Stimulated activated CD4-positive, alpha-beta T cell treated with anti-CD3 and anti-CD28 coated beads, Interleukin-2, amount 100 ng/mL, for 48 hours (primary cell): ENCODE measurements at places on chromosomes 11 and 22.

DNA sequence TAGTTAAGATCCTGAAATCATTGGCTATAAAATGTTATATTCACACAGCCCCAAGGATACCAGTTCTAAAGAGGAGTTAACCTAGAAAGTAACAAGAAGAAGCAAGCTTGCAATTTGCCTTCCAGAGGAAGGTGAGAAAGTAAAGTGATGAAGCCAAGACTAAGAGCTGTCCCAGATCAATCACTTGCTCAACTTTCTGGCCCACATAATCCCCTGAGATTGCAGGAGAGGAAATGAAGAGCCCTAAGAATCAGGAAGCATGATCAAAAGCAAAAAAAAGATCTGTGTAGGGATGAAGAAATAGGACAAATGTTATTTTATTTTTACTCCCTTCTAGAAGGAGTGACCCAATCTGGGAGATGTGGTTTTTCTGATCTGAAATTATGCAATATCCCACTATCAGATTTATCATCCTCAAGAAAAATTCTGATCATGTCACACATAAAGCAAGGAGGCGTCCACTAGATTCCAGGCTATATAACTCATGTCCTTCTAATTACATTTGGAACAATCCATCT, 180.3 kb upstream of the GUCY1A2 start:
- DNase-seq: no peak

DNA sequence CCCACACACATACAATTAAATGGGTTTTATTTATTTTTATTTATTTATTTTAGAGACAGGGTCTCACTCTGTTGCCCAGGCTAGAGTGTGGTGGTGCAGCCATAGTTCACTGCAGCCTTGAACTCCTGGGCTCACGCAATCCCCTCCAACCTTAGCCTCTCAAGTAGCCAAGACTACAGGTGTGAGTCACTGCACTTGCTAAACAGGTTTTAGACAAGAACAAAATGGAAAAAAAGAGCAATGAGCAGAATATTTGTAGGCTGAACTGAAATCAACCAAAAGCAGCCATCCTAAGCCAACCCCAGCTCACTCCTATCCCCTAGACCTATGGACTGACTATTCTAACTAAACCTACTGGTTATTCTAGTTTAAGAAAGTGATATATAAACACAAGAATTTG, 37.8 kb downstream of the MRE11 start:
- no peak for DNase-seq

DNA sequence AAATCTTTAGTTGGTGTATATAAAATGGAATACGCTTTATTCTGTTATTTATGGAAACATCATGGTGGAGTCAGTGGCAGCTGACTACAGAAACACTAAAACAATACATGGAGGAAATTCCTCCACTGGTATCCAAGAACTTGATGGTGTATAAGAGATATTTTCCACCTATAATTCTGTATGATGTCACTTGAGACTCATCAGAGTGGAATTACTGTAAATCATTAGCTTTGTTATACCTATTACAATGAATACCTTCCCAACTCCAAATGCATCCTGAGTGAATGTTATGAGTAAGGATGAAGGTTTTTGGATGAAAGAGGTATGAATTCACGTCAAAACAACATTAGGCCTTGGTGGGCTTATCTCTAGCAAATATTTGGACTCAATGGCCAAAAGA, 258.5 kb upstream of the SORL1-AS1 start:
- DNase-seq: no peak

- DNase-seq: no peak
Measured at GRCh38 chr11:83540728-83541127, 254.6 kb upstream of the CCDC90B start.

GRCh38 chr11:112784323-112785073, 176.7 kb upstream of the NCAM1 start:
- DNase-seq: no peak

GRCh38 chr22:43257549-43257948, 70.6 kb upstream of the TTLL12 start:
- no peak for DNase-seq

GRCh38 chr11:111514216-111515031, at the start of gene HOATZ:
HOATZ (plus strand) TSS chr11:111514778; CDS start chr11:111514785, 7 bp downstream.
- no peak for DNase-seq

DNA sequence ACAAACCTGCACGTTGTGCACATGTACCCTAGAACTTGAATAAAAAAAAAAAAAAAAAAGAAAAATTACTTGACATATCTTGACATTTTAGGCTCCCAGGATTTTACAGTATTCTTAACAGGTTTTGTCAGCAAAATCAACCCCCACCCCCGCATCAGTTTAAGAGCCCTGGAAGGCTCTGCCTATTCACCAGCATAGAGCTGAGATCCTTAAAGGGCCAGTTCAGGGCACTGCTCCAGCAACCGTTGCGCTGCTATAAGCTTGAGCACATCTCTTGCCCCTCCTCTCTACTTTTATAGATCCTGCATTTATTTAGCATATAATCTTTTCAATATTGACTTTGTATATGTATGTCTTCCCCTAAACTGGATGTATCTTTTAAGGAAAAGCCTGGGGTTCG, 697 bp upstream of the PAFAH1B2 start:
- DNase-seq: peak; percentile 9

GRCh38 chr22:20788627-20789344, 14.9 kb downstream of the SERPIND1 start:
- DNase-seq: no peak
